Common myeloid progenitor, CD34-positive (primary cell): ENCODE measurements at places on chromosomes 11 and 22.

DNA sequence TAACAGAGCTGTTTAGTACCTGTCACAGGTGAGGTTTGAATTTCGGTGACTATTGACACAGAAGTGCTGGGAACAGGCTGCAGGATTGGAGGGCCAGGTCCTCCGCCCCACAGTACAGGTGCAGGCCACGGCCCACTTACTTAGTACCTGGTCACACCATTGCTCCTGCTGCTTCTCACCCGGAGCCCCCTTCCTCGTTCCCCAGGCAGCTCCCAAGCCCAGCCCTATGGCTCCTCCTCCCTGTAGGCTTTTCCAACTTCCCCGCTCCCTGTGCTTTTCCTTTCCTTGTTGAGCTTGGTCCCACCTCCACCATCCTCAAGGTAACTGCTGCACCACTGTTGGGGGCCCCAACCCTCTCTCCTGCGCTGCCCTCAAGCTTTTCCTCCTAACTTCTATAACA, 27.9 kb upstream of the ANO1 start:
- DNase-seq = no peak

DNA sequence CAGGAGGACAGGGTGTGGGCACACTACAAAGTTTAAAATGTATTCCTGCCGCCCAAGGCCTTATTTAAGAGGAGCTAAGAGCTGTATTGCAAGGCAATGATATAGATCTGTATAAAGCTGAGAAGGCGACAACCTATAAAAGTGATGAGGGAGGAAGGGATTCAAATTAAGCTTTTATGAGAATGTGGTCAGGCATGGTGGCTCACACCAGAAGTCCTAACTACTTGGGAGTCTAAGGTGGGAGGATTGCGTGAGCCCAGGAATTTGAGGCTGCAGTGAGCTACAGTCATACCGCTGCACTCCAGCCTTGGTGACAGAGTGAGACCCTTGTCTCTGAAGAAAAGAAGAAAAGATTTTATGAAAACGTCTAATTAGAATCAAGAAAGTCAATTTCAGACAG, 9.7 kb upstream of the GLB1L3 start:
- no peak for DNase-seq

DNA sequence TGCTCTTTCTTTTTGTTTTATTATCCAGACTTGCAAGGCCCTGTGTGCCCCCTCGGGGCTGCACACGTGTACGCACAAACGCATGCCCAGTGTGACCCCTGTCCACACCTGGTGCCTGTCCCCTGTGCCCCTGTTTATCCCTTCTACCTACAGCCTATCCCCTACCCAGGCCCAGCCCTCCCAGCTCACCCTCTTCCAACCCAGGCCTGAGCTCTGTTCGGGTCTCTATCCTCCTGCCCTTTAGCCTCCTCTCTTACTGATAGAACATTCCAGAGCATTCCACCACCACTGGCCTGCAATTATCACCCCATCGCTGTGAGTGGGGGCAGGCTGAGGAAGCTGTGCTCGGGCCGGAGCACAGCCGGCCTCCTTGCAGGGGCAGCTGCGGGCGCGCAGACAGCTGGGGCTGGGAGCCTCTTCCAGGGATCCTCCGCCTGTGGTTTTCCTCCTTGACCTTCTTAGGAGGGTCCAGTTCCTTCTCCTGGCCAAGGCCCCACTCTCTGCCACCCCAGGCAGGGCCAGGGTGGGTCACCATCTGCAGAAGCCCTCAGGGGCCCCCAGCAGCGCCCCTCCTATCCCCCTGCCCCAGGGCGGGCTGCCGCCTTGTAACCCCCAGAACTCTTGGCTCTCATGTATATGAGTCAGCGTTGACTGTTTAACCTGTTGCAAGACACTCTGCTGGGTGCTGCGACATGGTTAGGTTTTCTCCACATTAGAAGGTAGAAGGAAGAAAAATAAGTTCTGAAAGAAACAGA, 41.8 kb upstream of the KCNQ1OT1 start:
- peak; percentile 70 for DNase-seq

DNA sequence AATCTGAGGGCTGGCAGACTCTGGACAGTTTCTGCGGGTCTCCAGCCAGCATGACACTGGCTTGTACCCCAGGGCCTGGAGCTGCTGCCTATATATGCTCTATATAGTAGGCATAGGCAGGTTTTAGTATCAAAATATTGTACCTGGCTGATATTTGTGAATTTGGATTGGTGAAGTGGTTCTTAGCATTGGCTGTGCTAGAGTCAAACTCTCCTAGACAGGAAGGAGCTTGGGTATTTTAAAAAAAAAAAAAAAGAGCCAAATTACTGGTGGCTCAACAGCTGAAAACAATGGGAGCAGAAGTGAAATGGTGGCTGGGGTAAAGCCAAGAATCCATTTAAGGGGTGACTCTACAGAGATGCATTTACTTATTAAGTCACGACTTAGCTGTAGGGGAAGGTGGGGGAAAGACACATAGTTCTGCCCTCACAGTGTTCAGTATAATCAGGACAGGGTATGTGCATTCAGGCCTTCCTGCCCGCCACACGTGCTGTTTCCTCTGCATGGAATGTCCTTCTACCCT, 11.0 kb upstream of the MTFP1 start:
- DNase-seq = no peak
